ENCODE measurements at places on chromosomes 7 and 10.

GRCh38 chr10:33008499-33009243 lies 50.6 kb upstream of the ITGB1 start:
- peak; percentile 72 for DNase-seq

DNA sequence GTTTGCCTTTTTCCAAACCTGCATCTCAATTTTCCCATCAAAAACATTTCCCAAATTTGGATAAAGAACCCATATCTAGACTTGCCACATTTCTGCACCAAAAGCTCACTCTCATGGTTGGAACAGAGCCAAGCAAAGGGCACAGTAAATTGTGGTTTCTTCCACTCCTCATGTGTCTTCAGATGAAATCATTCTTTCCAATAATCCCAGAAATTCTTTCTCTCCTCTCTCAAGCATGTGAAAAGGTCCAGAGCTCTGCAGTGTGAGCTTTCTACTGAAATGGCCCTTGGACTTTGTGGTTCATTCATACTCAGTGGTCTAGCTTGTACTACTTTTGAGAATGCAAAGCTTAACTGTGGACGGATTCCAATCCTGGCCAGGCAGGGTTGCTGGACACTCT lies 19.8 kb downstream of the PRSS2 start:
- no peak for DNase-seq

- DNase-seq: no peak
Measured at GRCh38 chr10:11024596-11024995, 6.9 kb downstream of the CELF2 start.

DNA sequence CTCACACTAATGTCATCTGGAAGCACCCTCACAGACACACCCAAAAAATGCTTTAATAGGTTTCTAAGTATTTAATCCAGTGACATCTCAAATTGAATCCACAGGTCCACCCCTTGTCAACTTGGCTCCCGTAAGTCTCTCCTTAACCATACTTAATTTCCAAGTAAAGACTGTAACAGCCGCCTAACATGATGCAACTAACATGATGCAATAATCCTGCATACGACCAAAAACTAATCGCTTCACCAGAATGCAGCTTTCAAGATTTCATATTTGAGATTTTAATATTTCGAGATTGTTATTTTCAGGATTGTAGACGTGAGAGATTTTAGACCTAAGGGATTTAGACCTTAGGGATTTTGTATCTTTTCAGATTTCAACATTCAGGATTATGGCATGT lies 3.7 kb upstream of the HDAC9 start:
- DNase-seq: no peak

- no peak for DNase-seq
Measured at GRCh38 chr10:130061760-130062159, 48.9 kb downstream of the C10orf143 start.

DNA sequence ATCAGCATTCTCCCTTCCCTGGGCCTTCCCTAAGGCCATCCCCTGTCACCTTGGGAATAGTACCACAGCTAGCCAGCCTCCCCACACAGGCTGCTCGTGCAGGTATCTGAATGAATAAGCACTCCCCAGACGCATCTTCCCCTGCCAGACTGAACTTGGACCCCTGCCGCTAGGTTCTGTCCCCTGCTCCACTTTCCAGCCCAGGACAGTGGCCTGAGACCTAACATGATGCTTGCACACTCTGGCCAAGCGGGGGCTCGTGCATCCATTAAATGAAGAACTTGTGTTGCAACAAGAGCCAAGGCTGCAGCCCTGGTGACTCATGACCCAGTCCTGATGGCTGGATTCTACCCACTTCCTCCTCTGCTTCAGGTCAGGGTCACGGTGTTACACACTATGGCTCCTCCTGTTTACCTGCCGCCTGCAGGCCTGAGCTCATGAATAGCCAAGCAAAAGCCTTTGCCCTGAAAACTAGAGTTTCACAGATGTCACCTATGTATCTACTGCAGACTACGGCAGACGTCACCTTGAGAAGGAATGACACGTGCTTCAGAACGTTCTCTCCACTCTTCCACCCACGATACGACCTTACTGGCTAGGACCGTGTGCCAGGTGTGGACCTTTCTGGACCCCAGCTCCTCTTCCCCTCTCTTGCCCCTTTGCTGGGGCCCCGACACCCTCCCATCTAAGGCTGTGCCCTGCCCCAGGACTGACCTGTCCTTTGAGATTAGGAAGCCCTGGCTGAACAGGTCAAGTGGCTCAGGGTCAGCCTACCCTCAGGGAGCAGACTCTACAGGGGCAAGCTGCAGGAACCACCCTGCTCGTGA lies 6.5 kb downstream of the ASB13 start:
- no peak for DNase-seq

DNA sequence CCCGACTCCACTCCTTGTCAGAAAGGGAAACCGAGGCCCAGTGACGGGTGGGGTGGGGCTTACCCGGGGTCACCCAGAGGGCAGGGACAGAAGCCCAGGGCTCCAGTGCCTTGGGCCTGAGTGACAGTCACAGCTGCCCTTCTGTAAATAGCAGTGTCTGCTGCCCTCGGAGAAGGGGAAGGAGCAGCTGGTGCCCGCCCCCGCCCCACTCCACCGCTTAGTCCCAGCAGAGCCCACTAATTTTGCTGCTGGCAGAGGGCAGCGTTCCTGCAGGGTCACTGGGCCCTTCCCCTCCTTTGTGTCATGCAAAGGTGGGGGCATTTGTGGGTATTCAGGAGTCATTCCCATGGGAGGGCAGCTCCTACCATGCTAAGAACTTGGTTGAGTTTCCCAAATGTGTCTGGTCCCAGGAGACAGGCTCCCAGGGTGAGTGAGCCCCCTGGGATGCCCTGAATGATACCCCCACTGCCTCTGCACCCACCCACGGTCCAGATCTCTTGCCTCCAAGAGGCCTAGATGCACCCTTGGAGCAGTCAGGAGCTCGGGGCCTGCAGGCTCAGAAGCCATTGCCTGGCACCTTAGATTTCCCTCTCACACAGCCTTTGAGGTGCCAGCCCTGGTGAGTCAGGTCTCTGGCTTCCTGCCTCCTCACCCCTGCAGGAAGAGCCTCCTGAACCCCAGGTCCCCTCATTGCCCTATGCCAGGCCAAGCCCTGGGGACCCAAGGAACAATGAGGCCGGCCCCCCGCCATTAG lies 17.2 kb downstream of the SH2B2 start:
- no peak for DNase-seq

GRCh38 chr10:5443429-5443828 lies 31.1 kb downstream of the NET1 start:
- DNase-seq: no peak

DNA sequence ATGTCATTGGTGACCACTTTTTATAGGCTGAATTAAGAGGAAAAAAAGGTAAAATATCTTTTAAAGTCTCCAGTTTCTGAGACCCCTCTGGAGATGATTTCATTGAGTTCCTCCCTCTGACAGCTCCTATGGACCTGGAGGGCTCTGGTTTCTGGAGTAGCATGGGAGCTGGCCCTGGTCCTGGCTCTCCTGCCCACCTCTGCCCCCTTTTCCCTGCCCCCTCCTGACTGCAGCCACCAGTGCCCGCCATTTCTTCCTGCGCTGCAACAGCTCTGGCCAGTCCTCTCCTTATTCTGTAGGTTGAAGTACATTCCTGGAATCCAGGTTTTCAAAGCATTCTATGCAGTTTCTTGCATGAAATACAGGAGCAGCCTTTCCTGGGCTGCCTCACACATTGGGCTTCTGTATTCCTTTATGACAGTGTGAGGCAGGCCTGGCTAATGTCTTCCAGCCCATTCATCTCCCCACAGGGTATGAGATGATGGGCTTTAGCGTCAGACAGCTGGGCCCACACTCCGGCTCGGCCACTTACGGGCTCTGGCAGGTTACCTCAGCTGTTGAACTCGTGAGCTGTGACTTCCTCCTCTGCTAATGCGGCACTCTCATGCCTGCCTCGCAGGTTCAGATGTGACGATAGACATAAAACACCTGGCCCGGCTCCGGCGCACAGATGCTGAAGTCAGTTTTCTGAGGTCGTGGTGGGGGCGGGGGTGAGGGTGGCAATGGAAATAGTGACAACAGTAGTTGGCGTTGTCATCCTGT lies 101.7 kb downstream of the MGMT start:
- no peak for DNase-seq

- DNase-seq: no peak
Measured at GRCh38 chr7:151307536-151307935, 34.1 kb upstream of the NUB1 start.

DNA sequence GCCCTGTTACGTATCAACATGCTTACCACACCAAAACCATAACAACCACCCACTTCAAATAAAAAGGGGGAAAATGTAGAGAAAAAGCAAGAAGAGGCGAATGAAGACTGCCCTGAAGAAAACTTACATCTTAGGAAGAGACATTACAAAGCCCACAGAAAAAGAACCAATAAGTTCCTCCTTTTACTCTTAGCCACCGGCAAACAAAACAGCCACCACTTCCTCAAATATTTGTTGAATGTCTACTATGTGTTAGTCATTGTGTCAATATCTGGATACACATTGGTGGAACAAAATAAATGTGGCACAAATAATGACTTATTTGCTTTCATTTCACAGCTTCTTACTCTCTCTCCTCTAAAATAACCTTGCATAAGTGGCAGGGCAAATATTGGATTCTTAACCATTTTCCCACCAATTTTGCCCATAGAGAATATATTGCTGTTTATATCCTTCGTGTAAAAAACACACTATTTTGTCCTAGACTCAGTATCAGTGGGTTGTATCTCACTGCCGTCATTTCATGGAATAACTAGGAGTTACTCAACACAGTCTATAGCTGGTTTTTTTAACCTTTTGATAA lies 106.8 kb downstream of the ANK3 start:
- no peak for DNase-seq

- DNase-seq: no peak
Measured at GRCh38 chr10:122197611-122198222, 73.4 kb upstream of the BTBD16 start.

- no peak for DNase-seq
Measured at GRCh38 chr10:80137920-80138319, 5.4 kb downstream of the PLAC9 start.

All from AG09319 (cell line).